ENCODE measurements at places on chromosomes 5 and 9. TPM values are rescaled to one million over a fixed set of nuclear protein-coding genes. Genes with fewer than 3 reads are reported as not detected.

GRCh38 chr9:9949368-9949767 lies 663.4 kb downstream of the PTPRD start:
- DNase-seq: no peak

DNA sequence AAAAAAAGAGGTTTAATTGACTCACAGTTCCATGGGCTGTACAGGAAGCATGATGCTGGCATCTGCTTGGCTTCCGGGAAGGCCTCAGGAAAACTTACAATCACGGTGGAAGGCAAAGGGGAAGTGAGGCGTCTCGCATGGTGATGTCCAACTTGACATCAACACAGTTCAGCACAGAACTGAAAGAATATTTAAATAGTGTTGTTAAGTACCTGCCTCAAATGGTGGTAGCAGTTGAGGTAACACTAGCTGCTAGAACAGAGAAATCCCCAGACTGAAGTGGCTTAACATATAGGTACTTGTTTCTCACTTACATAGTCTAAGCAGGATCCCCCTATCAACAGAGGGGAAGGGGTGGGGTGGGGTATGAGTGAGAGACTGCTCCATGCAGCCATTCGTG lies 141.6 kb downstream of the DROSHA start:
- no peak for DNase-seq

- DNase-seq: no peak
These were observed 1710.1 kb upstream of the CDH9 start for GRCh38 chr5:28748446-28748845.

- no peak for DNase-seq
These were observed 19.5 kb downstream of the AOPEP start for GRCh38 chr9:94745806-94746540.

MLANA gene
- not detected for total RNA-seq

DNA sequence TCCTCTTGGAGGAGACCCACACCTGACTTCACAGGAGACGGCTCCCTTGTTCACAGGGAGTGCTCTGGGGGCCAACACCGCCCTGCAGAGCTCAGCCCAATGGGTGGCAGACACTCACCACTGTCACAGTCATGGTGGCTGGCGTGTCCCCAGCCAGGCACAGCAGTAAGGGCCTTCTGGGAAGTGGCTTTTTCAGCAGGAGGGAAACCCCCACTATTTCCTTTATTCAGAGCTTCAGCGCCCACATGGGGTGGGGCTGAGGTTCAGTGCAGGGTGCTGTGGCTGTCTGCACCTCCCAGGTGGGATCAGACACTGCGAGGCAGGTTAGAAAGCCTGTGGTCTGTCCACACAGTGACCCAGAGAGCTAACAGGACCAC lies 3.6 kb upstream of the SNAPC4 start:
- DNase-seq: peak; percentile 51

- DNase-seq: no peak
These were observed 92.6 kb downstream of the CHSY3 start for GRCh38 chr5:129996896-129997295.

BOD1 gene
- 26.9 TPM for total RNA-seq

DNA sequence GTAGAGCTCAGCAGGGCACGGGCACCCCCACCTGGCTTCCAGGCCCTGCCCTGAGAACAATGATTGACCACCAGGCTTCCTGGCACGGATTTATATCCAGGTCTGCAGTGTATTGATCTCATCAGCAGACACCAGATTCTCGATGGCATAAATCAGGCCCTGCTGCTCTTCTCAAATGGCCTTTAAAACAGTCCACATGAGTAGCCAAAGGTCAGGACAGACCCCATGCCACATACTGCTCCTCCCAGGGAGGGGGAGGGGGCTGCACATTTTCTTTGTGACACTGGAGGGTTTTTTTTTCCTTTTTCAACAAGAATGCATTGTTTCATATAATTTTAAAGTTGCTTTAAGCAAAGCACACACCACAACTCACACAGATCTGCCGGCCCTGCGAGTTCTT lies 85.4 kb downstream of the SEMA4D start:
- no peak for DNase-seq

GRCh38 chr9:1469996-1470395 lies 419.8 kb downstream of the DMRT2 start:
- peak; percentile 68 for DNase-seq

SAPCD2 gene
- total RNA-seq: 32.5 TPM

- DNase-seq: no peak
These were observed 831.3 kb downstream of the MTRR start for GRCh38 chr5:8700222-8700621.

- no peak for DNase-seq
These were observed 104.5 kb upstream of the NFIB start for GRCh38 chr9:14418301-14418940.

Data from GM12878 (cell line).